ENCODE measurements at places on chromosomes 7 and 10.

- DNase-seq = no peak
Measured at GRCh38 chr7:129643550-129644170, 32.1 kb downstream of the NRF1 start.

GRCh38 chr7:155252444-155252887 is 45.2 kb upstream of the INSIG1 start:
- peak; percentile 3 for DNase-seq

DNA sequence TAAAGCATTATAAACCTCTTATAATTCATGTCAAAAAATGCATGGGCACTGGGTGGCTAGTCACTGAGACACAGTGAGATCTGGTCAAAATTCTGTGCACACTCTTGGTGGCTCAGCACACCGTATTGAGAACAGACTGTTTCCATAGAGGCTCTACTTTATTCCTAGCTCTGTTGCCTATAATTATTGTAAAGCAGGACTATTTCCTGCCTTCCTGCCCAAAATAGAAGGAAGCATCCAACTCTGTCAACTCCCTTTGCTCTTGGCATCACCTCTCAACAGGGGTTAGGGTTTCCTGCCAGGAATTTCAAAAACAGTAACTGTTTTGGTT is 45.1 kb downstream of the PTN start:
- no peak for DNase-seq

- peak; percentile 78 for DNase-seq
Measured at GRCh38 chr7:76296743-76297740, 5.4 kb upstream of the HSPB1 start.

DNA sequence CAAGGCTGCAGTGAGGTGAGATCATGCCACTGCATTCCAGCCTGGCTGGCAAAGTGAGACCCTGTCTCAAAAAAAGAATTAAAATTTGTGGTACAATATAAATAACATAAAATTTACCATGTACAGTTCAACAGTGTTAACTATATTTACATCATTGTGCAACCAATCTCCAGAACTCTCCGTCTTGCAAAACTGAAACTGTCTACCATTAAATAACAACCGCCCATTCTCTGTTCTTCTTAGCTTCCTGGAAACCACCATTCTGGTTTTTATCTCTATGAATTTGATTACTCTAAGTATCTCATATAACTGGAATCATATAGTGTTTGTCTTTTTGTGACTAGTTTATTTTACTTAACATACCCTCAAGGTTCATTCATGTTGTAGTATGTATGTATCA is 167.6 kb downstream of the AUTS2 start:
- no peak for DNase-seq

DNA sequence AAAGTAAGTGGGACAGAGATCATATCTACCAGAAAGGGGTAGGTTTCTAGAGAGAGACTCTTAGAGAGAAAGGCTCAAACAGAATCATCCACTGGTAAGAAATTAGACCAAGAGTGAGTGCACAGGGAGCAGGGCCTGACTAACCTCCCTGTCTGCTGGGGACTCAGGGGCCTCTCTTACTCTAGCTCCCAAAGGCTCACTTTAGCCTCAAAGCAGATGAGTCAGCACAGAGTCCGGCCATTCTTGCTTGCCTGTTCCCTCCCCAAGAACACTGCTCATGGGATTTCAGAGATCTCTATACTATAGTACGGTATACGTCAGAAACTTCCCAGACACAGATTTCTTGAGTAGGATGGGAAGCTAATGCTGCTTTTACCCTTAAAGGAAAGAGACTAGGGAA is 32.7 kb downstream of the RBM28 start:
- DNase-seq = no peak

GRCh38 chr10:9289811-9290210 is 1235.3 kb downstream of the GATA3 start:
- no peak for DNase-seq

- no peak for DNase-seq
Measured at GRCh38 chr10:78595269-78595619, 473.5 kb upstream of the ZMIZ1 start.

DNA sequence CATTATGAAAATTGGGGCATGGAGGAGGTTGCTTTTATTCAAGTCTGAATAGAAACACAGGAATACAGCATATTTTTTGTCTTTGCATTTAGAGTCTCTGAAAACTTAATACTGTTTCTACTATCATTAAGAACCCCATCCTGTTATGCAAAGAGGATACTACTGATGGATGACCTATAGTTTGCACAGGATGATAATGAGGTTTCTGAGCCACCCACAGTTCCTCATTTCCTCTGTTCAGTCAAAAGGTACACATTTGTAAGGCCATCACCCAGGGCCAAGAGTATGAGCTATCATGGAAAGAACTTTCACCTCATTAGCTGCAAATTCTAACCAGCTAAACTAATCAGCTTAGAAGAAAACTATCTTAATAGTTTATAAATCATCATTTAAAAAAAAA is 213.0 kb upstream of the CHRM2 start:
- no peak for DNase-seq

GRCh38 chr10:52632591-52632990 is 140.0 kb downstream of the MBL2 start:
- no peak for DNase-seq

GRCh38 chr10:89129911-89130310 is 77.2 kb downstream of the CH25H start:
- DNase-seq = no peak

DNA sequence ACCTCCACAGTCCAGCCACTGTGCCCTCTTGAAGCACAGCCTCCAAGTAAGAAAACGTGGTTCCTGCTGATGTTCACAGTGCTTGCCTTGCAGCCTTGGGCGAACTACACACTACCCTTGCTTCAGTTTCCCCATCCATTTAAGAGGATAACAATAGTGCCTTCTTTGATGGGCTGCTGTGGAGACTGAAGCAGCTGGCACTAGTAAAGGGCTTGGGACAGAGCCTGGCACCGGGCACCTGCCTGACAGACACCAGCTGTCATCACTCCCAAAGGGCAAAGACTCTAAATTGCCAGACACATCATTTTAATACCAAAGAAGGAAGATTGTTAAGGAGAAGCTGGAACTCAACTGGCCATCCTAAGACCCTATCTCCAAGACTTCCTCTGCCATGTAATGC is 3.1 kb upstream of the C10orf90 start:
- no peak for DNase-seq

DNA sequence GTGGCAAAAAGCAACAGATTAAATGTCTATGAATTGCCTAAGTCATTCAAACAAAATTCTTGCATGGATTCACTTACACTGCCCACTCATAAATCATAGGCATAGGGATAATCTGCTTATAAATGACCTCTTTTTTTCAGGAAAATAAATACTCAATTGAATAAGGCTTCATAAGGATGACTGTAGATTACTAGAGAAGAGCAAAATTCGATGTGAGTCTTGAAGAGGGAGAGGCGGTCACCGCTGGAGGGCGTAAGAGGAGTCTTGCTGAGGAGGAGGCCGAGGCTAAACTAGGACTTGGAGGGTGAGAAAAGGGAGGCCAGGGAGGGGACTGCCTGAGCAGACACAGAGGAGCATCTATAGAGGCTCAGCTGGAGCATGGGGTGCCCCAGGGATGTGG is 135.4 kb upstream of the RSU1 start:
- no peak for DNase-seq

DNA sequence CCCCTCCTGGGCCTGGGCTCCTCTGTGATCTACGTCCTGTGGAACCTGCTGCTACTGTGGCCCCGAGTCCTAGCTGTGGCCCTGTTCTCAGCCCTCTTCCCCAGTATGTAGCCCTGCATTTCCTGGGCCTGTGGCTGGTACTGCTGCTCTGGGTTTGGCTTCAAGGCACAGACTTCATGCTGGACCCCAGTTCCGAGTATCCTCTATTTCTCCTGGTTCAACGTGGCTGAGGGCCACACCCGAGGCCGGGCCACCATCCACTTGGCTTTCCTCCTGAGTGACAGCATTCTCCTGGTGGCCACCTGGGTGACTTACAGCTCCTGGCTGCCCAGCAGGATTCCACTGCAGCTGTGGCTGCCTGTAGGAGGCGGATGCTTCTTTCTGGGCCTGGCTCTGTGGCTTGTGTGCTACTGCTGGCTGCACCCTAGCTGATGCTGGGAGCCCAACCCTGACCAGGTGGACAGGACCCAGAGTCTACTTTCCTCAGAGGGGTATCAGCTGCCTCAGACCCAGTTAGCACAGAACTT is 37.8 kb upstream of the MMD2 start:
- DNase-seq = no peak

DNA sequence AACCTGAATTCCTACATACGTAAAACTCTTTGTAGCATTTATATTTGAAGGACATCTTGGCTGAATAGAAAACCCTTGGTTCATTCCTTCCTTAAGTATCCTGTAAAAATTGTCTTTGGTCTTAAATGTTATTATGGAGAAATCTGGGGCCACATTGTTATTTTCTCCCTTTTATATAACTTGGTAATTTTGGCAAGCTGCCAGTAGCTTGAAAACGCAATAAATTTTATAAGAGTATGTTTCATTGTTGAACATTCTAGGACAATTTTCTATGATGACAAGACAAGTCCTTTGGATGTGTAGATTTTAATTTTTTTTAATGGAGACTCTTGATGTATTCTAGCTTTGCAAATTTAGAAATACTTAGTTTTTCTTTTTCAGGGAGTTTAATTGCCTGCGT is 191.9 kb downstream of the ABCA13 start:
- no peak for DNase-seq

GRCh38 chr7:48109848-48110663 is 21.0 kb downstream of the UPP1 start:
- peak; percentile 57 for DNase-seq

DNA sequence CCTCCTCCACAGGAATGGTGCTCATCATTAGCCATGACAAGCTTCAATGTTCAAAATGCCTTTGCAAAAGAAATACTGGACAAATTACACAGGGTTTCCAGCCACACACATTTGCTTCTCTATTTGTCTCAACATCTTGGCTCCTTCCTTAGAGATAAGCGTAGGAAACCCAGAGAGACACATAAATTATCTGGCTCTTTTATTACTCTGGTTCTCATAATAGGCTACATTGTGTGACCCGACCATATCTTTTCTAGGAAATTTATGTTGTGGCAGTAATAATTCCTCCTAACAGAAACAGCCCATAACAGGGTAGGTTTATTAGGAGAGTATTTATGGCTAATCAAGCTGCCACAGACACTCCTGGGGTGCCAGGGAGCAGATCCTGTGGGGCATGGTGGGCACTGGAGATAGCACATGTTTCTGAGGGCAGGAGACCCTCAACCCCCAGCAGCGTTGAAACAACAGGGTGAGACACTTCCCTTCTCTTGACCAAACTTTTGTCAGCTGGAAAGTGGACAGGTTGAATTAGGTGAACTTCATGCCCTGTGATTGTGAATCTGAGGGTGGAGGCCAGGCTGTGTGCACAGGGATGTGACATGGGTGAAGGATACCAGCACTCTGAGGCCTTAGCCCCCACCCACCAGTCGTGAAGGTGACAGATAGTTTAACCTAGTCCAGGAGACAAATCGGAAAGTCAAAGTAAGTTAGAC is 295.9 kb upstream of the ZNF32 start:
- no peak for DNase-seq

DNA sequence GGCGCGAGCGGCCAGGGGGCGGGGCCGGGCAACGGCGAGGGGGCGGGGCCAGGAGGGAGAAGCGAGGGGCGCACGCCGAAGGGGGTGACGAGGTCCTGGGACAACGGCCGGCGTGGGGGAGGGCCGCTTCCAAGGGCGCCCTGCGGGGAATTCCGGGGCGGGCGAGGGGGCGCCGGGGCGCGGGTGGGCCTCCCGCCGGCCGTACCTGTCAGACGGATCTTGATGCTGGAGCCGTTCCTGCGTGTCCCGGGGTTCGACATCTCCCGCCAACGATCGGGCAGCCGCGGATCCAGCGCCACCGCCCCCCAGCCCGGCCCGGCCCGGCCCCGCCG is 421 bp downstream of the SMURF1 start:
- no peak for DNase-seq

DNA sequence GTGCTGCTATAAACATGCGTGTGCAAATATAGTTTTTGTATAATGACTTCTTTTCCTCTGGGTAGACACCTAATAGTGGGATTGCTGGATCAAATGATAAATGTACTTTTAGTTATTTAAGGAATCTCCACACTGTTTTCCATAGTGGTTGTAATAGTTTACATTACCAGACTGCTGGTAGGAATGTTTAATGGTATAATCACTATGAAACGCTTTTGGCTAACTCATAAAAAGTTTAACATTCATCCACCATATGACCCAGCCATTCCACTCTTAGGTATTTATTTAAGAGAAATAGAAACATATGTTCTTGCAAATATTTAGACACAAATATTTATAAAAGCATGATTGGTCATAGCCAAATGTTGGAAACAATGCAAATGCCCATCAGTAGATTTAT is 32.1 kb upstream of the TFEC start:
- no peak for DNase-seq

DNA sequence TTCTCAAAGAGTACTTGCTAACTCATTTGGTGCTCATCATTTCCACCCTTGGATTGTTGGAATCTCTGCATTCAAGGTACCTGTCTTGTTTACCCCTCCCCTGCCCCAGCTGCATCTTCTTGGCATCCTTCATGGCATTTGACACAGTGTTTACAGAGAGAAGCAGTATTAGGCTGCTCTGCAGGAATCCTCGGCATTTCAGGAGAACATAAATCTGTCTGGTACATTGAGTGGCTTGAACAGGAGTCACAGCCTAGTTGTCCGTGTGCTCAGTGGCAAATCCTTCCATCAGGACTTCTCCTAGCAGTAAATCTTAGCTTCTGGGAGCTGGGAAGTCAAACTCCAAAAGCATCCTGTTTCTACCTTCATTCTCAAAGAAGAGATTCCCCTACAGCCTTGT is 136.8 kb upstream of the YAE1 start:
- peak; percentile 65 for DNase-seq

- no peak for DNase-seq
Measured at GRCh38 chr7:155487509-155488482, 29.9 kb downstream of the EN2 start.

DNA sequence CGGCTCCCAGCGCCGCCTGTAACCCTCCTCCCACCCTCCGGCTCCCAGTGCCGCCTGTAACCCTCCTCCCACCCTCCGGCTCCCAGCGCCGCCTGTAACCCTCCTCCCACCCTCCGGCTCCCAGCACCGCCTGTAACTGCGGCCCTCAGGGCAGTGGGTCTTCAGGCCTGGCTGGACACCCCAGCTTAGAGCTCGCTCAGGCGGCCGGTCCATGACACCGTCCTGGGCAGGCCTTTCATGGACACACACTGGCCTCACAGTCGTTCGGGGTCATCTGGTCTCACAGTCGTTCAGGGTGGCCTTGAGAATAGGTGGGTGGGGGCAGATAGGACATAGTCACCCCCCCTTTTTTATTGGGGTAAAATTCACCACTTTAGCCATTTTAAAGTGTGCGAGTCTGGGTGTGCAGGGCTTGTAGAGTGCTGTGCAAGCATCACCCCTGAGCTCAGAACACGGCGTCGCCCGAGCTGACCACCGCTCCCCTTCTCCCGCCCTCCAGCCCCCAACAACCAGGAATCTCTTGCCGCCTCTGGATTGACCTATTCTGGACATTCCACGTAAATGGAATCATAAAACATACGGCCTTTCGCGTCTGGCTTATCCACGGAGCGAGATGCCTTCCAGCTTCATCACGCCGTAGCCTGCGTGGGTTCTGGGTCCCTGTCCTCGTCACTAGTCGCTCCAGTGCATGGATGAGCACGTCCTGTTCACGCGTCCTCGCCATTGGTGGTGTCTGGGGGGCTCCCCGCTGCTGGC is 41.1 kb upstream of the CFAP46 start:
- no peak for DNase-seq

GRCh38 chr10:80372675-80373074 is 16.1 kb downstream of the DYDC2 start:
- no peak for DNase-seq

GRCh38 chr7:127591189-127591588 is 2.3 kb upstream of the FSCN3 start:
- DNase-seq = no peak
